ENCODE measurements at places on chromosomes 5 and 9. TPM values are rescaled to one million over a fixed set of nuclear protein-coding genes. Genes with fewer than 3 reads are reported as not detected.

NRARP gene
- 1.3 TPM for total RNA-seq

MYORG gene
- total RNA-seq: 76.2 TPM

ALDH1A1 gene
- total RNA-seq: 527 TPM

GRCh38 chr9:34267660-34268059, 61.4 kb downstream of the KIF24 start:
- DNase-seq: no peak

GRCh38 chr5:8844847-8845246, 701.0 kb downstream of the SEMA5A start:
- DNase-seq: no peak
